ENCODE measurements at places on chromosomes 11 and 22.

DNA sequence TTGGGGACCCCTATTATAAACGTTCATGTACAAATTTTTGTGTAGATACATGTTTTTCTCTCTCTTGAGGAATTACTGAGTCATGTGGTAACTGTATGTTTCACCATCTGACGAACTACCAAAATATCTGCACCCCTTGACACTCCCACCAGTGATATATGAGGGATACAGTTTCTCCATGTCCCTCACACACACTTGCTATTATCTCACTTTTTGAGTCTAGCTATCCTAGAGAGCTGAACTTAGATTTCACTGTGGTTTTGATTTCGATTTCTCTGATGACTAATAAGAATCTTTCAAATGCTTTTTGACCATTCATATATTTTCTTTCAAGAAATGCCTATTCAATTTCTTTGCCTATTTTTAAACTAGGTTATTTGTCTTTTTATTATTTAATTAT is 200.2 kb downstream of the PGR start:
- DNase-seq = no peak

DNA sequence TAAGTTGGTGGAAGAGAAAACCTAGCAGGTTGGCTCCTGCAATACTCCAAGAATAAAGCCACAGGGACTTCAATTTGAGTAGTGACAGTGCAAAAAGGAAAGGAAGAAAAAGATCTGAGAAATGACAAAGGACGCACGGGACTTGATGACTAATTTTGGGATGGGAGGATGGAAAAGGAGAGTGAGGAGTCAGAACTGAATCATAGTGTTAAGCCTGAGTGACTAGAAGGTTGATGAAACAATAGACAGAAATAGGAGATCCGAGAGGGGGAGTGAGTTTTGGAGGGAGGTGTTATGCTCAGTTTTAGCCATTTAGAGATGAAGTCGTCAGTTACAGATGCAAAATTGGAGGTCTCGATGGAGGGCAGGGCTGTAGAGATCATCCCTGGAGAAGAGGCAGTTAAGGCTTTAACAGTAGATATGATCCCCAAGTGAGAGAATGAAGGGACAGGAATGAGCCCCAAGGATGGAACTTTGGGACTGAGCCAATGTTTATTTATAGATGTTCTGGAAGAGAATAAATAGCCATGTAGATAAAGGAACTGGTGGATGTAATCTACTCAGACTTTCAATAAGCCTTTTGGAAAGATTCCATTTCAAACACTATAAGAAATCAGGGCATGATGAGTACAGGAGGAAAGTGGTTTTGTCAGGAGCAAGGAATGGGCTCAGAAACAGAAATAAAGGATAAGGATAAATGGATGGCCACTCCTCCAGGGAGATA is 108.9 kb upstream of the NCAM1 start:
- DNase-seq = no peak

- DNase-seq = no peak
These were observed 5.1 kb downstream of the MB start for GRCh38 chr22:35611891-35612576.

DNA sequence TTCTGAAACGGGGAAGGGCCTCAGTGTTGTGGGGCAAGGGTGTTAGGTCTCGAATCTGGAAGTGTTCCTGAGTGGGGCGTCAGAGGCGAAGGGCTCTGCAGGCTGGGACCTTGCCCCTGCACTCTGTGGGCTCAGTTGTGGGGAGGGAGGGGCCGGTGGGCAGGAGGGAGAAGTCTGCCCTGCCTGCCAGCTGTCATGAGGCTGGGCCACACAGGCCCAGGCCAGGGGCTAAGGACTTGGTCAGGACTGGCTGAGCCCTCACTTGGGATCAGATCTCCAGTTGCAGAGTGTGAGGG is at the start of gene CRACR2B:
CRACR2B (plus strand) TSS at position 23 of the 296 bp plus-strand sequence. CDS start 689 bp downstream, outside the sequence.
- DNase-seq = no peak
